Stomach (tissue), 19 donors: ENCODE measurements at places on chromosomes 3 and 15. TPM values are rescaled to one million over a fixed set of nuclear protein-coding genes. Genes with fewer than 3 reads are reported as not detected.

DNA sequence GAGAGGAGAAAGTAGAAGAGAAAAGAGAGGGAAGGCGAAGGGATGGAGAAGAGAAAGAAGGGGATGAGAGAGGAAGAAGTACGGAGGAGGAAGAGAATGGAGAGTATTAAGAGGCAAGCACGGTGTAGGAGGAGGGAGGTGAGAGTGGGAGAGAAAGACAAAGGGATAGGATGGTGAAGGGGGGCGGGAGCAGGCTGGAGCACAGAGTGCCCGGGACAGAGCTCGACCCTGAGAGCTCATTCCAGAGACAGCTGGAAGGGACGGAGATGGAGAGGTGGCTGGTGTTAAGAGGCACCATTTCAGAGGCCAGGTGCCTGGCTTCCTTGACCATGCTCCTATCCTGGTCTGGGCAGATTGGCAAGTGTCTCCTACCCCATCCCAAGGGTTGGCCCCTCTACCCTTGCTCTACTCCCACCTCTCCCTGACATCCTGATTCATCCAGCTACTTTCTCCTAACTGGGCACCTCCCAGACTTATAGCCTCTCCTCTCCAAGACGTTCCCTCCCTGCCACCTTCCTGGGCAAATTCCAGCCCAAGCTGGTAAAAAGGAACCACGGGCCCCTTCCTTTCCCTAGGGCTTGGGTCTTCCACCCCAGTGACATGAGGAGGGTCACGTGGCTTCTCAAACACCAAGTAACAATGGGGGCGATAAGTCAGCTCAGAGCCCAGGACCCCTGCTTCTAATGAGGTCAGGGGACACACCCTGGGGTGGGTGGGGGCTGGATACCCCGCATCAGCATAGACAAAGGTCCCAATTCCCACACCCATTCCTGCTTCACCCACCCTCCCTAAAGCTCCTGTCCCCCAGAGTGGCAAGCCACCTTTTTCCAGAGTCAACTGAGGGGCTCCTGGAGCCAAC, 1.1 kb downstream of the CLCN2 start:
- no peaks in the 10 kb centered on the region for H3K27me3 ChIP-seq
- no peaks in the 10 kb centered on the region for H3K36me3 ChIP-seq
- H3K4me3 ChIP-seq = peak overlapping the region; percentile 83
- DNase-seq = no peak
- no peak overlapping the region for H3K27ac ChIP-seq

- no peak for DNase-seq
- H3K36me3 ChIP-seq = no peaks in the 10 kb centered on the region
- H3K4me1 ChIP-seq = no peaks in the 10 kb centered on the region
- no peaks in the 10 kb centered on the region for H3K27me3 ChIP-seq
These were observed 36.8 kb upstream of the SEC13 start for GRCh38 chr3:10357592-10358308.

The SLC35G2 gene
- total RNA-seq = not detected

The ACKR2 gene
- total RNA-seq = not detected

DNA sequence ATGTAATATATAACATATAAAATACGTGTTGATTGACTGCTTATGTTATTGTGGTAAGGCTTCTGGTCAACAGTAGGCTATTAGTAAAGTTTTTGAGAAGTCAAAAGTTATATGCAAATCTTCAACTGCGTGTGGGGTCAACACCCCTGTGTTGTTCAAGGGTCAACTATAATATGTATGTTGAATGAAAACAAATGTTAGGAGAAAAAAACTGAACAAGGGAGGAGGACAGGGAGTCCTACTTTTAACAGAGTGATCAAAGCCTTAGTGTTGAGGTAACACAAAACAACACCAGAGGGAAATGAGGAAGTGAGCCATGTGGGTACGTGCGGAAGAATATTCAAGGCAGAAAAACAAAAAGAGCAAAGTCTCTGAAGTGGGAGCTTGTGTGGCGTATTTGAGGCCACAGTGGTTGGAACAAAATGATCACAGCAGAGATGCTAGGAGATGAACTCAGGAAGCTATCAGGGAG, 62.5 kb downstream of the SFMBT1 start:
- no peak overlapping the region for H3K27ac ChIP-seq
- peak; percentile 50 for DNase-seq
- no peaks in the 10 kb centered on the region for H3K4me1 ChIP-seq
- no peaks in the 10 kb centered on the region for H3K36me3 ChIP-seq
- no peak overlapping the region for H3K4me3 ChIP-seq
- no peaks in the 10 kb centered on the region for H3K27me3 ChIP-seq

The LRRN1 gene
- 4.9 TPM for total RNA-seq

DNA sequence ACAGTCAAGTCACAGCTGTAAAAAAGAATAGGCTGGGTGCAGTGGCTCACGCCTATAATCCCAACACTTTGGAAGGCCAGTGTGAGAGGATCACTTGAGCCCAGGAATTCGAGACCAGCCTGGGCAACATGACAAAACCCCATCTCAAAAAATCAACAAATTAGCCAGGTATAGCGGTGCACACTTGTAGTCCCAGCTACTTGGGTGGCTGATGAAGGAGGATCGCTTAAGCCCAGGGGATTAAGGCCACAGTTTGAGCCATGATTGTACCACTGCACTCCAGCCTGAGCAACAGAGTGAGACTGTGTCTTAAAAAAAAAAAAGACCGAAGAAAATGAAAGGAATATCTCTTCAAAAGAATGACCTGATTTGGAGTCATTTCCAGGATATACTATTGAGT, 6.6 kb downstream of the HERC1 start:
- no peaks in the 10 kb centered on the region for H3K27me3 ChIP-seq
- peaks cover 52% of the 10 kb centered on the region for H3K4me1 ChIP-seq
- H3K36me3 ChIP-seq = no peaks in the 10 kb centered on the region
- H3K27ac ChIP-seq = no peak overlapping the region
- DNase-seq = no peak

The PAQR5 gene
- 4.6 TPM for total RNA-seq

The MYNN gene
- 136 TPM for total RNA-seq
